ENCODE measurements at places on chromosomes 4 and X.

GRCh38 chr4:83329521-83330110, 5.0 kb downstream of the HPSE start:
- DNase-seq: no peak

DNA sequence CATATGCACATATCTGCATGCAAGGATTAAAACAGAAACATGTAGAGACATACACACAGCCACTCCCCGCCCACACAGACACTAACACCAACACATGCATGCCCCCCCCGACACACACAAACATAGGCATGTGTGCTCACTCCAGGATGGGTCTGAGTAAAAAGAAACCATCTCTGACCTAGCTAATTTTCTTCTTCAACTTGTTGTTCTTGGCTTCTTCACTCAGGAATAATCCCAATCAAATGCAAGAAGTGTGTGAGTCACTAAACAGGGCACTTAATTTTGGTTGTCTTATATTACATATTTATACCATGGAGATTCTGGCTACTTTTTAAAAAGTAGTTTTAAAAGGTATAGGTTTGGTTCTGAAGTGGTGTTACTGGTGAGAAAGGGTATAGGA, 28.3 kb downstream of the ENOX2 start:
- DNase-seq: no peak

GRCh38 chr4:184899261-184900134, 73.7 kb upstream of the ACSL1 start:
- DNase-seq: no peak

DNA sequence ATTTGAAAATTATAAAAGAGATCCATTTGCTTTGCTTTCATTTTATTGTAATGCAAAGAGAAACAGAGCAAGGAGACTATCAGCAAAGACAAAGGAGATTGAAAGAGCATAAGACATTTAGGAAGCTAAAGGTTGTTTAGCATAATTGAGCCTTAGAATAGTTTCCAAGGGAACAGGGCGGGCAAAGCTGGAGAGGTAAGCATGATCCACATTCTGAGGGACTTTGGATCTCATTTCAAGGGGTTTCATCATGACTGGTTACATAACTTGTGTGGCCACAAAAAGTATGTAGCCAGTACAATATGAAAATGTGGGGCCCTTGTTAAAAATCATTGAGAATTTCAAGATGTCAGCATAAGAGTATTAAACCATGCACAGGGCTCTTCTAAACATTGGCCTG, 406.5 kb downstream of the RPA4 start:
- DNase-seq: no peak

DNA sequence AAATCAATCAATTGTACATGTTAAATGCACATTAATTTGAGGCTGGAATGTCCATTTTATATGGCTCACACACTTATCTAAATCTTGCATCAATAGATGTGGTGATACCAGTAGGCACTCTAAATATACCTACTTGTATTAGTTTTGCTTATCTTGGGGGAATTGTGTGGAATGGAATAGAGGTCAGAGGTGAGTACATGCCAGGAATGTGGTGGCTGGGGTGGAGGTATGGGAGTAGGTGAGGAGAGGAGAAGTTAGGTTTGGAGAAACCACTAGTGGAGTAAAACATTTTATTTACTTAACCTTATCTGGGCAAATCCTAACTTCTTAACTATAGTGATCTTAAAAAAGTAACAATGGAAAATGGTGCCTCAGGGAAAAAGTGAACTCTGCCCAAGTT, 163.1 kb downstream of the ATG4A start:
- no peak for DNase-seq

DNA sequence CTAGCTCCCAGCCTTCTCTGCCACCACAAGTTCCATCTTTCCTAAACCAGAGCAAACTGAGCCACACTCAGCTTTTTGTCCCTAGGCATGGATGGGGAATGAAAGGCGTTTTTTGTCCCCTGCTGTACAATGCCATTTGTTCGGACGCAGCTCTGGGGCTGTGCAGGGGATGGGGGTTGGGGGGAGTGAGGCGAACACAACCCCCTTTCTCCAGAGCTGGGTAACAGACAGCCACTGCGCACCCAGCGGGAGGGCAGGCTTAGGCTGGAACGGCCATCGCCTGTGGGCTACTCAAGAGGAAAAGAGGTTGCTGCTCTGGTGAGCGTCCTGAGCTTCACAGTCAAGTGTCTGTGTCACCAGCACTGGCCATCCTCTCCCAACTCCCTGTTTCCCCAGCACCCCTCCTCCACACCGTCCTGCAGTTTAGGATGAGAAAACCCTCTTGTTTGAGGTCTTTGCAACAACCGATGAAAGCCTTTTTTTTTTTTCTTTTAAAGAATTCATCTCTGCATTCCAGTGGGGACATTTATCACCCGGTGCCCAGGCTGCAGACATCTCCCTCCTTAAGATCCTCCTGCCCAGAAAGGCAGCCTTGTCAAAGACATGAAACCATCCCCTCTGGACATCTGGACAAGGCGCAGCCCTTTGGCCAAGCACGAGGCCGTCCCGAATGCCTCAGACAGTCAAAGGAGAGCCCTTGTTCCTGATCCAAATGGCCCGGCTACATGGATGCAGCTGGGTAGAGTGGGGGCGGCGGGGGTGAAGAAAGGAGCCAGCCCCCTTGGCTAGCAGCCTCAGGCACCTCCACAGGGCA, 419.6 kb downstream of the BCOR start:
- DNase-seq: no peak

DNA sequence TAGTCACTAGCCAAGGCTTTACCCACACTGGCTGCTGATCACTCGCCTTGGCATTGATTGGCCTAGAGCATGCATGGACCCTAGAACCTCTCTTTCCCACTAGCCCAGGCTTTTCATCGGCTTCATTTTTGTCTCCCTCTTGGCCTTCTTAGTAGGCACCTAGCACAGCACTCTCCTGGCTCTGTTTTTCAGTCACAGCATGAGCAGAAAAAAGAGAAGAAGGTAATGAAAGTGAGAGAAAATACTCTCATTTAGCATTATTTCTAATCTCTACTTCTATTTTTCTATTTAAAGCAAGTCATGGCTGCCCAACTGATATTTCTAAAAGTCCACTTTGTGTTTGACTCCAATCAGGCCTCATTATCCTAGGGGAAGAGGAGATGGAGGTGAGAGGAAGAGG, 267.2 kb downstream of the FBXO8 start:
- DNase-seq: no peak

GRCh38 chrX:40174001-40174853, 76.5 kb upstream of the BCOR start:
- no peak for DNase-seq

DNA sequence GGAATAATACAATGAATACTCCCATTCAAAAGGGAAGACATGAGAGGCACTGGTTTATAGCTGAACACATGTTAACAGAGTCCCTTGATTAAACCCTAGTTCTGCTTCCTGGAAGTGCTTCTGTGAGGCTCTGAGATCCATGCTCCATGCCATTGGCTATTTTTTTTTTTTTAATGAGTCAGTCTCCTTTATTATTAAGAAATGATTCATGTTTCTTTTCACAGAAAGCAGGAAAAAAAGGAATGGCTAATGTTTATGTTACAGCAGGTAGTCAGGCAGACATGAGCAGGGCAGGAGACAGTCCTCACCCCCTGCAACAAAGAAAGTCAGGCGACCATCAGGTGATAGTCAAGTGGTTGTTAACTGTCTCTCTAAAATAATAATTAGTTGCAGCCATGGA, 598.7 kb downstream of the EPHA5 start:
- DNase-seq: no peak

GRCh38 chr4:2829321-2829932, 14.2 kb upstream of the ADD1 start:
- no peak for DNase-seq

DNA sequence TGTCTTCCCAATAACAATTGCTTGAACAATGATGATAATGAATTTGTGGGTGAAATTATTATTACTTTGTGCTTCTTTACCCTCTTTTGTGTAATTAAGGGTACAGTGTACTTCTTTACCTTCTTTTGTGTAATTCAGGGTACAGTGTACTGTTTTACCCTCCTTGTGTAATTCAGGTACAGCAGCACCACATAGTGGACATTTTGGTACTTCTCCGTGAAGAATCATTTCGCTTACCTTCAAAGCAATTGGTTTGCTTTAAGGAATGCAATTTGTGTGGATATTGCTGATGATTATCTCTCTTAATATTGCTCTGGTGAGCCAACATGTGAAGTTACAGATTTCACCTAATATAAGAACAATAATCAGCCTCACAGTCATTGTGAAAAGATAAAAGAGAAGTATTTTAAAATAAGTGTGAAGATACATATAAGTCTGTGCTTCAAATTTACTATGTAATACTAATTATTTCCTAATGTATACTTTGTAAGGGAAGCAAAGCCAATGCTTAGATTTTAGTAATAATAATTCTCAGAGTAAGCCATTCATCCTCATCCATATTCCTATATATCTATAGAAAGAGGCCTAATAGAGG, 27.2 kb upstream of the SEC24B start:
- no peak for DNase-seq

DNA sequence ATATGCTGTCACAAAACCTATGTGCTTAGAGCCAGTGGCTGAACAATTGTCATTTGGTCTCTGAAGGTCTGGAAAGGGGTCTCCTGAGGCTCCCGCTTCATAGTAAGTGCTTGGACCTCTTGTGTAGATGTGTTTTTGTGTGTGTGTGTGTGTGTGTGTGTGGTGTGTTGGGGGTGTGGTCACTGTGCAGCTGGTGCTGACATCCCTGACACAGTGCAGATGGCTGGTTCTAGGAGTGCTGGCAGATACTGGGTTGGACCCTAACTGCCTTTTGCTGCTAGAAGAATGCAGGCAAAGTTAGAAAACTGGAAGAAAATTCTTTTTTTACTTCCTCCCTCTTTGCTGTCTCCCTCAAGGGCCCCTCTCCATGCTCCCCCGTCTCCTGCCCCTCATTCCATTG, 1872.6 kb downstream of the ARAP2 start:
- no peak for DNase-seq

DNA sequence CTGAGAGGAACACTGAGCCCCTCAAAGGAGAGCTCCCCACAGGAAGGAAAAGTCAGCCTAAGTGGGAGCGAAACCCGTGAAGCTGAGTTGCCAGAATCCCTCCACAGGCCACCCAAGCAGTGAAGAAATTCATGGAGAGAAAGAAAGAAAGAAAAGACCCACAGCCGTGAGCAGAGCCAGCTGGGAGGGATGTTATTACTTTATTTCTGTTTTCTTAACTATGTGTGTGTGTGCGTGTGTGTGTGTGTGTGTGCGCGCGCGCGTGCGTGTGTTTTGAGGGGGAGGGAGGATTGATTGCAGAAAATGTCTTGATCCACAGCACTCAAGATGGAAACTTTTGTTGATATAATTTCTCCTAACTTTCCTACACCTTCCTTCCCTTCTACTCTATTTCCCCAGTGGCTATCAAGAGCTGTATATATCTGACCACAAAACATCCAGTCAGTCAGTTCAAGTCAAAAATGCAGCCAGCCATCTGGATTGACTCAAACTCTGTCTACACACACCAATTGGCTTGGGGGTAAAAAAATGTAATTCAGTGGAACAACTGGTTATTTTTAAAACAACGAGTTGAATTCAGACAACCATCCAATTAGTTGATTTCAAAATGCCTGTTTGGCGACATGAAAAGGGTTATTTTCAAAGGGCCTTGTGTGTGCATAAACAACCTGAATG, 13.8 kb upstream of the GPC3 start:
- no peak for DNase-seq

GRCh38 chrX:85052205-85052604, 48.5 kb downstream of the APOOL start:
- DNase-seq: no peak

DNA sequence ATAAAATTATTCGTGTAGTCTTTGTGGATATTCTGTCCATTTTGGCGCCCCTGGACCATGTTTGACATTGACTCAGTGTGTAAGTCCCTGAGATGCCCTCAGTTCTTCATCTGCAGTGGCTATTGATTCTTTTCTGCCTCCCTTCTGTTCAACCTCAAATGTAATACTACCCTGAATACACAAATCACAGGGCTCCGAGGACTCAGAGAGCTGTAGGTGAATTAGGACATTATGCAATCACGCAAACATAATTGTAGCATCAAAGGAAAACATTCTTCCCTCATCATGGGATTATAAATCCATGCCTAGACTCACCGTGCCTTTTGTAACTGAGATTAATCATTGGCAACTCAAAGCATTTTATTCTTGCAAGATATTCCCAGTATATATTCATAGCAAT, 161.4 kb upstream of the PACRGL start:
- DNase-seq: no peak

GRCh38 chrX:25344161-25344936, 328.6 kb upstream of the ARX start:
- no peak for DNase-seq

DNA sequence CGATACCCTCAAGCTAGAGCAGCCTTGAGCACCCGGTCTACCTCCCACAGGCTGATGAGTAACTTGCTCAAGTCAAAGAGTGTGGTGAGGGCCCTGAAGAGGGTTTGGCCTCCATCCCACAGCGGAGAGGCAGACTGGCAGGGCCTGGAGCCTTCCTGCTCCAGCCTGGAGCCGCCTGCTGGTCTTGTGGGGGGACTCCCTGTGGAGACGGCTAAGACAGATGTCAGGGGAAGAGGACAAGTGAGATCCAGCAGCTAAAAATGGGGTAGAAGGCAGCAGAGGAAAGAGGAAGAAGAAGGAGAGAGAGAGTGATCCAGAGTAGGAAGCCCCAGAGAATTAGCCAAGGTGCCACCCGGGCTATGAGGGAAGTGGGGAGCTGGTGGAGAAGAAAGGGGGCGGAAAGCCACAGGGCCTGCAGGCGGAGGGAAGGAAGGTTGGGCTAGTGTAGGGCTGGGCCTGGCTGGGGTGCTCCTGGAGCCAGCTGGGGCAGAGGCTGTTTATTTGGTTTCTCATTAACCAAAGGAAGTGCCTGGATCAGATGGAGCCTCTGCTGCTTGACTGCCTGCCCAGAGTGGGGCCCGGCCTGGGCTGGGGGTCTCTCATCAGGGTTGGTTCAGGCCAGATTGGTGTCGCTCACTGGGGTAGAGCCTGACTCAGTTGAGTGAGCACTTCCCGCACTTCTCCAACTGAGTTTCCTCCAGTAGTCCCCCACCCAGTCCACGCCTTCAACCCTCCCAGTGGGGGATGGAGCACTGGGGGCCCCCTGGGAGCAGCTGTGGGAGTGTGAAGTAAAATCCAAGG, 14.2 kb downstream of the EFNB1 start:
- DNase-seq: no peak

- DNase-seq: no peak
These were observed 90.5 kb downstream of the RTL5 start for GRCh38 chrX:72041176-72041575.

Measured in stimulated activated CD8-positive, alpha-beta memory T cell treated with anti-CD3 and anti-CD28 coated beads, Interleukin-15, amount 100 ng/mL, for 4 hours (primary cell).